AG09309 (cell line): ENCODE measurements at places on chromosomes 6 and 20.

- DNase-seq = no peak
Observed at GRCh38 chr6:105566503-105566902, 163.6 kb upstream of the PREP start.

GRCh38 chr6:44074439-44074812, 52.8 kb downstream of the MRPL14 start:
- DNase-seq = no peak

DNA sequence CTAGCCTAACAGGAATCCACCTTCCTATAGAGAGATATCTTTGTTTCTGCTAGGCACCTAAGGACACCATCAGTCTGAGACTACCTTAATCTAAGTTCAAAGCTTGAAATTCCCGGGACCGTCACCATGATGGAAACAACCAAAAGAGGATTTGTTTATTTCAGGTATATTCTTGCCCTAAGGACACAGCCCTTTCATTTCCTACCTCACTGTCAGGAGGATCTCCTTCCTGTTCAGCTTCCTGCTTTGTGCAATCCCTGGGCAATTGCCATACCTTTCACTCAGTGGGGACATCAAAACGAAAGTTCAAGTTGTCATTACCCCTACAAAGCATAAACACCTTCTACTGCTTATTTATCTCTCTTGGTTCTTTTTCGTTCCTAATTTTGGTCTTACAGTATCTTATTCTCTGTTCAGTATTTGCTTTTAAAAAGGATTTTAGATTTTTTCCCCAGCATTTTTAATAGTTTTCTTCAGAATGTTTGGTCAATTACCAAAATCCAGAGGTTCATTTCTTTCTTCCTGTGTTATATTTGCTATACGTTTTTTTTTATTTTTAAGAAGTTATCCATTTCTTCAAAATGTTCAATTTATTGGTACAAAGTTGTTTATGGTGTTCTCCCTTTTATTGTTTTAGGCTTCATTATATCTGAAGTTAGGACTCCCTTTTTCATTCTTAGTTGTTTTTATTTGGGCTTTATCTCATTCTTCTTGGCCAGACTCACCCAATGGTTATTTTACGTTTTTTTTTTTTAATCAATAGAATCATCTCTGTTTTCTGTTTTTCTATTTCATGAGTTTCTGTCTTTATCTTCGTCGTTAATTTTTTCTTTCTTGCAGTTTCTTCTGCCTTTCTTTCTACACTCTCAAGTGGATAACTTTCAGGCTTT, 13.0 kb upstream of the TBPL1 start:
- no peak for DNase-seq

DNA sequence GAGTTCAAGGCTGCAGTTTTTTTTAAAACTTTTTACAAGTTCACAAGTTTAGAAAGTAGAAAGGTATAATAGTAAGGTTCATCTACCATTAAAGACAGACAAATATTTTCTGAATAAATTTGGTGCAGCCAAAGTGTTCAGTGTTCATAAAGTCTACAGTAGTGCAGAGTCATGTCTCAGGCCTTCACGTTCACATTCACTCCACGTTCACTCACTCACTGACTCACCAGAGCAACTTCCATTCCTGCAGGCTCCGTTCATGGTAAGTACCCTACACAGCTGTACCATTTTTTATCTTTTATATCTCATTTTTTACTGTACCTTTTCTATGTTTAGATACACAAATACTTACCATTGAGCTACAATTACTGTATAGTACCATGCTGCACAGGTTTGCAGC, 67.6 kb downstream of the B4GALT5 start:
- peak; percentile 35 for DNase-seq

- DNase-seq = no peak
Observed at GRCh38 chr20:34337544-34337943, 25.5 kb upstream of the ITCH start.

DNA sequence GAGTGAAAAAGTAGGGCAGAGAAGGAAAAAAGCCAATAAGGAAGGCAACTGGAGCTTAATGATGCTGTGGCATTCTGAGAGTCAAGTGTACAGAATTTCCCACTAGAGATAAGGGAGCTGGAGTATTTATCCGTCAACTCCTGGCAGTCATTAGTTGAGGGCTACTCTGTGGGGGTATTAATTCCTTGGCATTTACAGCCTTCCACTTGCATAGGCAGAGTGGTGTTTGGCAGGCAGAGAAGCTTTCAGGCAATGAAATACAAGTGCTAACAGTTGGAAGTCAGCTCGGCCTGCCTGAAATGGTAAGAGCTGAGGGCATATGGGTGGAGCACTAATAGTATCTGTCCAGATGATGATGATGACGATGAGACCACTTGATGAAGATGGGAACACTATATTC, 207.3 kb upstream of the FLRT3 start:
- DNase-seq = no peak

- no peak for DNase-seq
Observed at GRCh38 chr6:41836660-41837052, 49.2 kb downstream of the TOMM6 start.

GRCh38 chr6:152173321-152173720, 365.8 kb downstream of the ESR1 start:
- no peak for DNase-seq

- no peak for DNase-seq
Observed at GRCh38 chr6:157976345-157977175, 5.1 kb upstream of the SYNJ2 start.

DNA sequence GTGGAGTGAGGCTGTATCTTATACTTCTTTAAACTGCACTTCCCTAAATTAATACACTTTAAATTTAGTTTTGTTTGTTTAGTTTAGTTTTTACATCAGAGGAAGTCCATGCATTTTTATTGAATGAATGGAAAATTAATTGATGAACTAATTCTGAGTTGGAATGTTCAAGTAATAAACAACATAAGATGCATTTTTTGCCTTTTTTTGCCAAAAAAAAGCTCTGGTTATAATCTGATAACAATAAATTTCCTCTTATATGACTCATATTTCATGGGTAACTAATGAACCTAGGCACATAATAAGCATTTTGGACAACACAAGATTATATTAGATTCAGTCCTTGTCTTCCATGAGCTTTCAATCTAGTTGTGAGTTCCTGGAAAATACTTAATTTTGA, 323.1 kb downstream of the CENPW start:
- DNase-seq = no peak

DNA sequence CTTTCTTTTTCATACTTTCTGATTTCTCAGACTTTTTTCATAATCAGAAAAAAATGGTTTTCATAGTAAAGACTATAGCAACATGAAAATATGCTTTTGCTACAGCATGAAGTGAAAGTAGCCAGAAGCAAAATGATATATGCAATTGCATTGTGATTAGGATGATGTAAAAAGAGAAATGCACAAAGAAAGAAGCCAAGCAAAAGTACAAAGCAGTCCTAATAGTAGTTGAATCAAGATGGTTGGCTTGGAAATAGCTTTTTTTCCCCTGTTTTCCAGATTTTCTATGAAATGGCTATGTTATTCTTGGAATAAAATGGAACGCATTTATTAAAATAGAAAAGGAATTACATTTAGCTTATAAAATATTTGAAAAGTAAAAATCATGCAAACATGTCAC, 77.3 kb downstream of the SEL1L2 start:
- DNase-seq = no peak

- DNase-seq = no peak
Observed at GRCh38 chr20:22232473-22232872, 351.9 kb downstream of the FOXA2 start.

DNA sequence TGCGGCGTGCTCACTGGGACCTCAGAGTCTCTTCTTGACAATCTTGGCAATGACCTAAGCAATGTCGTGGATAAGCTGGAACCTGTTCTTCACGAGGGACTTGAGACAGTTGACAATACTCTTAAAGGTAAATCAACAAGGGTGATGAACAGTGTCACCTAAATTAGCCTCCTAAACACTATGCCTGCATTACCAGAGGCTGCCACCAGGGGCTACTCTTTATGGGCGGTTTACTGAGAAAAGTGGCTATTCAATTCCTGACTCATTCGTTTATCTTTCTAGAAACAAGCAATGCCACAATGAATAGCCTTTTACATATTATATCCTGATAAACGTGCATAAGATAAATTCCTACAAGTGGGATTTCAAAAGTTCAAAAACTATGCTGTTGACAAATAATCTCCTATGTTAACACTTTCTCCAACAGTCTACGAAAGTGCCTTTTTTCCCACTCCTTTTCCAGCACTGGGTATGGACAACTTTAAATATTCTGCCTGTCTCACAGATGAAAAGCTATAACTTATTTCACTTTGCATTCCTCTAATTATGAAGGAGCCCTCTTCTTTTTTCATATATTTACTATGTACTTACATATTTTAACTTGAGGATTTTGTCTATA, 1.3 kb downstream of the BPIFA2 start:
- DNase-seq = no peak

DNA sequence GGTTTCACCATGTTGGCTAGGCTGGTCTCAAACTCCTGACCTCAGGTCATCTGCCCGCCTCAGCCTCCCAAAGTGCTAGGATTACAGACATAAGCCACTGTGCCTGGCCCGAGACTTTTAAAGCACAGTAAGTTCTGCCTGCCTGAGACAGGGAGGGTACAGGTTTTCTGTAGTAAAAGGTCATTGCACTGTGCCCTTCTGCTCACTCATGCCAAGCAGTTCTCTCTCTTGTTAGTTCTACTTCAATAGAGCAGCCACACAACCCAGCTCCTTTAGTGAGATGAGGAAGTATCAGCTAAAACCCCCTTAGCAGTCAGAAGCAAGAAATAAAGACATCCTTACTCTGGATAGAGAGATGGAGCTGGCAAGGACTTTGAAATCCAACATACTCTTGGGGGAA, 52.4 kb upstream of the ARMH2 start:
- no peak for DNase-seq
